ENCODE measurements at places on chromosomes 7 and 10.

GRCh38 chr10:25178411-25178810, 3.6 kb downstream of the GPR158 start:
- no peak for DNase-seq

GRCh38 chr7:83777406-83778072, 128.6 kb upstream of the SEMA3E start:
- DNase-seq, result no peak

DNA sequence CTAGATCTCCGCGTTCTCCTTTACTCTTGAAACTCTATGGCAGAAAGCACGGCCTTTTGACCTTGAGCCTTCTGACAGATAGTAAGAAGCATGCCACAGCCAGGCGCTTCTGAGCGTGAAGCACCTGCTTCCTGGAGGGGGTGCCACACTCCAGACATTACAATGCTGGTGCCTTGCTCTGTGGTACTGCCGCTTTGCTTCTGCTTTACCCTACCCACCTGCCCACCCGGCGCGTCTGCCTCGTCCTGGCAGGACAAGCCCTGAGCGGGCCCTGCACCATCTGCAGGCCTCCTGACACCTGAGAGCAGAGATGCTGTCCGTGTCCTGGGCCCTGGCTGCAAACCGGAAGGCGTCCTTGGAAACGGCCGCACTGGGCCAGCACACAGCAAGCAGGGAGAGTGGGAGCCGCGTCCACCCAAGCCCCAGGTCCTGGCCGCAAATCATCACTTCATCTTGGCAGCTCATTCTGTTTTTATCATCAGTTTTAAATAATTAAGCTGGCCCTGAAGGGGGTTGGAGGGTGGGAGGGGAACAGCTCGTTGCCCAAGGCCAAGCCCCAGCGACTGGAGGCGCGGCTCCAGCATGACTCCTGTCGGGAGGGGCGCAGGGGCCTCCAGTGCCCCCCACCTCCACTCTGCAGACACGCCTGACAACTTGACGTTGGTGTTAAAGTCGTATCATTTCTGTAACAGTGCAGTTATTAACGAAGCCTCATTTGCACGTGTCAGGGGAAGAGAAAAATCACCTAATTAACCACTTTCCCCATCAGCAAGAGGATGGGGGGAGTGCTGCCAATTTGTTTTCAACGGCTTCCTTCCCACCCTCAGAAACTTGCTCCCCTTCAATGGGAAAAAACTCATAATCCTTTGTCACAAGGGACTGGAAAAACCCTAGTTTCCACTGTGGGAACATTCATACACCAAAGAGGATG, 132.2 kb downstream of the MAD1L1 start:
- no peak for DNase-seq

GRCh38 chr10:69910561-69910960, 108.9 kb downstream of the COL13A1 start:
- DNase-seq, result peak; percentile 29

DNA sequence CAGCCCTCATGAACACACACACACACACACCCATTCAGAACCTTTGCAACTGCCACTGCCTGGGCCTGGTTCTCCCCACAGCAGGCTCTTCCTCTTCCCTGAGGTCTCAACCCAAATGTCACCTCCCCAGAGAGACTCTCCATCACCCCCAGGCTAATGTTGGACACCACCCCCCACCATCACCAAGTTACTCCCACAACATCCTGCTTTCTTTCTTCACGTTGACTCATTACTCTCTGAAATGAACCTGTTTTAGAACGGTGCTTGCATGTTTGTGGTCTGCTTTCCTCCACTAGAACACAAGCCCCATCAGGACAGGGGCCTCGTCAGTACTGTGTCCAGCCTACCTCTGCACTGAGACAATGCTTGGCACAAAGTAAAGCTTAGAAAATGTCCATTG, 16.0 kb downstream of the AFAP1L2 start:
- DNase-seq, result no peak

All from fibroblast of skin of left quadriceps (primary cell).